BE2C (cell line): ENCODE measurements at places on chromosomes 12 and 14.

DNA sequence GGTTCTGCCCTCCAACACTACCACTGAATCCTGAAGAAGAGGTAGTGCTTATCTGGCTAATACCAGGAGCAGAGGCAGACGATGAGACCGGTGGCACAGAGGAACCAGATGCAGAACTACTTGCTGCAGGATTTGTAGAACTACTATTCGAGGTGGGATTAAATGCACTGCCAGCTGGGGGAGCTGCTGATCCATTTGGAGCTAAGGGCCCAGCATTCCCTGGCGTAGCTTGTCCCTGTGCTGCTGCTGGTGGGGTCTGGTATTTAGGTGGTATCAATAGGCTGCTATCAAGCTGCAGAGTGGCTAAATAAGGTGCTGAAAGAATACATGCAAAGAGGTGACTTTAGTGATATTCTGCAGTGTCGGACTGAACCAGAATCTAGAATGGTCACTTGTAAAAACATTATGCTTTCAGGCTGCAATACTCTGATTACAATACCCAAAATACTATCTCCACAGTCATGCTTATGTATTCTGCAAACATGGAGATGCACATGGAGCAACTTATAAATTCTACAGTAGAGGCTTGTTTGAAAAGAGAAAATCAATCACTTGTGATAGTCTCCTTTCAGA is 294.2 kb downstream of the MED13L start:
- peak; percentile 53 for DNase-seq

DNA sequence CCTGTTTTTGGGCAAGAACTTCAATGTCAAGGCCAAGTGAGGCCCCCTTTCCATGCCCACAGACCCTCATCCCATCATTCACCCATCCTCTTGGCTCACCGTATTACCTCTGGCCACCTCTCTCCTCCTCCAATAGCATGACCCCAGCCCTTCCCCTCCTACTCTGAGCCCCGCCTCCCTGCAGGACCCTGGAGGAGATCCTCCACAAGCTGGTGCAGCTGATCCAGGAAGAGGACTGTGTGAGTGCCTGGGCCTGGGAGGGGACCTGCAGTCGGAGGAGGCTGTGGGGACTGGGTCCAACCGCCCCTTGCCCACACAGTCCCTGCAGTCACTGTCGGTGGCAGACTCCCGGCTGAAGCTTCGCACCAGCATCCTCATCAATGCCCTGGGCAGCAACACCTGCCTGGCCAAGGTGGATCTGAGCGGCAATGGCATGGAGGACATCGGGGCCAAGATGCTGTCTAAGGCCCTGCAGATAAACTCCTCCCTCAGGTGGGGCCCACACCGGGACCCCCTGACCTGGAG is 7.2 kb downstream of the CARMIL3 start:
- no peak for DNase-seq

DNA sequence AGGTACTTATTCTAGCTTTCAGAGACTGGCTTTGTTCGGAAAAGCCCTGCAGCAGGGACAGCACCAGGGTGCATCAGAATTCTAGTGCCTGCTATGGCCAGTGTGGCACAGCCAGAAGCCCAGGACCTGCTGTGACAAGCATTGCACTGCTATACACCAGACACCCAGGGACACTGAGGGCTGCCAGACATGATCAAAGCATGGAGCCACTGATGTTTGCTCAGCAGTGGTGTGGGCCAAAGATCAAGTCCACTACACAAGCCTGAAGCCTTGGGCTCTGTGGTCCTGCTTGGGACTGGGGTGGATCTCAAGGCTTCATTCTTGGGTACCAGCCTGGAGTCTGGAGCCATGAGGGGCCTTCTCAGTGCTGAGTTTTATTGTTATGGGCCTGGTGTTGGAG is 36.1 kb upstream of the CDKN3 start:
- no peak for DNase-seq

- peak; percentile 28 for DNase-seq
Measured at GRCh38 chr12:96063046-96063445, 27.7 kb upstream of the LTA4H start.

DNA sequence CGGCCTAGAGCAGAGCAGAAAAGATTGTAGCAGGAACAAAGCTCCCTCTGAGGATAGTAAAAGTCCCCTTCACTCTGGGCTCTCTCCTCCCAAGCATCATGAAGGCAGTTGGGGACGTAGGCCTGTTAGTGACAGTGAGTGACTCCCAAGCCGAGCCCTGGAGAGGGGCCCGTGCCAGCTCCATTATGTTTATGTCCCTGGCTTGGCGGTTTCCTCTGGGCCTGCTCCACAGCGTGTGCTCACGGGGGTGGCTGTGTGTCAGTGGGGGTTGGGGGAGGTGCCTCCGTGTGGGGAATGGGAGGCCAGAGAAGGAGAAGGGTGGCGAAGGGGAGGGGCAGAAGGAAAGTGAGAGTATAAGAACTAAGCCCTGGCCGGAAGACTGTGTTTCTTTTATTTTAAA is 170.0 kb upstream of the VASH1 start:
- DNase-seq: no peak

- no peak for DNase-seq
Measured at GRCh38 chr14:105034315-105035039, 13.6 kb upstream of the CDCA4 start.

DNA sequence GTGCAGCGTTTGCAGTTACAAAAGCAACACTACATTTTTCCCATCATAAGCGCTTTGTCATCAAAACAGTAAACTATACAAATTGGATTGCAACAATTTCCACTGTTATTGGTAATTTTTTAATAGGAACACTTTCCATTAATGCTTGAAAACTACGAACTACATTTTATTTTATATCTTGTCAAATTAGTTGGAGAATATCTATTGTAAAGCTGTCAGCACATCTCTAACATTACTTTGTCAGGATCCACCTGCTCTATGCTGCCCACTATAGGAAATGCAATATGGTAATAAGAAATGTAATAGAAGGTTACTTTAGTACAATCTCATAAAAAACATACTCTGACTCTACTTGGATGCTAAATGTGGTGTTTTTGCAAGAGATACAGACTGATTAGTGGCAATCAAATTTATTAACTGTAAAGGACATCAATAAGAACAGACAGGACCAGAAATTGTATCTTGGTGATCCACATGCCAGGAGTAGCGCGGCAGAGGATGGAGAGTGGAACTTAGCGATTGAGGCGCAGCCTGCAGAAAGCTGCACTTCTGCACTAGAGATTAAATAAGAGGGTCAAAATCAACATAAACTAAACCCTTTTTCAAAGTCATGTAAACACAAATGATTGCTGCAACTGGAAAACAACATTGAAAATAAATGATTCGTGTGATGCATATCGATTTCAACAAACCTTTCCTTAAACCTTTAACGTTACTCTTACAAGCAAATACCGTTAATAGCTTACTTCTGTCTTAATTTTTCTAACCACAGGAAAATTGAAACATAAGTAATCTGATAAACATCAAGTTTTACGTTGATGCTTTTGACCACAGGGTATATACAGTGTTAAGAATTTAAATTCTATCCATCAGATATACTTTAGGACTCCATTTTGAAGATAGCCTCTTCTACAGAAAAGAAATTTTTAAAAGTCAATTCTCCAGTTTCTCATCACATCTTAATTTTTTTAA is 3.6 kb upstream of the ARID2 start:
- peak; percentile 36 for DNase-seq

- DNase-seq: no peak
Measured at GRCh38 chr12:94831081-94831751, 172.3 kb downstream of the NDUFA12 start.
